ENCODE measurements at places on chromosomes 2 and 18.

- no peak for DNase-seq
Observed at GRCh38 chr2:80403081-80403480, 98.5 kb upstream of the LRRTM1 start.

- DNase-seq: no peak
Observed at GRCh38 chr2:38474021-38474456, 97.0 kb upstream of the ATL2 start.

DNA sequence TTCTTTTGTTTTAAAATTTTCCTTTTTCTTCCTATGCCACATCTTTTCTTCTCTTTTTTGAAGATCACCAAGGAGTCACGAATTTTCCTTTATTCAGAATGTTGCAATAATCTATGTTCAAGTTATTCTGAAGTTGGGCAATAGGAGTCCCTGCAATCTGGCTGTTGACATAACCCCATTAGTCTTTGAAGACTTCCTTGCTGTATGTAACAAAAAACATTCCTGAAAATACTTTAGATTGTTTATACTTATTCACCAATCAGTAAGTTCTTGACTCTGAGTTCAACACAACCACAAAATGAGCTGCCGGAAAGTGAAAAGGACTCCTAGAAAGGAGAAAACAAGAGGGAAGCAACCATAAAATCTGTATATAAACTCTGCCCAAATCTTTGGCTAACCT is 62.8 kb downstream of the TMEM237 start:
- no peak for DNase-seq

GRCh38 chr2:203427061-203427460 is 98.9 kb downstream of the ABI2 start:
- DNase-seq: no peak

GRCh38 chr18:72811047-72811446 is 56.7 kb downstream of the NETO1 start:
- peak; percentile 88 for DNase-seq

DNA sequence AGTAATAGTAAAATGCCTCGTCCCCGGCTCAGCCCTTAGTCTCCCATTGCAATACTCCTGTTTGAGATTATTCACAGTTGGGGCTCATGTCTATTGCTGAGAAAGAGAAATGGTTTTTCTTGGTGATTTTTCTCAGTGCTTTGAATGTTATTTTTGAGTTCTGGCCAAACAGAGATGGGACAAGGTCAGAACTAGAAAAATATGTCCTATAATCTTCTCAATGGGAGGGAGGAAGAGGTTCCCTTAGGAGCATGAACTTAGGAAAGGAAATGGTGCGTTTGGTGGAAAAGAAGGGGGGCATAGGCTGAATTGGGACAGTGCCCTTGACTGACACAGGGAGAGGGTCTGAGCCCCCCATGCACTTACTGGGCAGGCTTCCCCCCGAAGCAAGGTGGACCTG is 133.8 kb downstream of the AGAP1 start:
- DNase-seq: no peak

- no peak for DNase-seq
Observed at GRCh38 chr18:23550898-23551297, 35.4 kb downstream of the NPC1 start.

GRCh38 chr2:169086893-169087467 is 17.6 kb downstream of the DHRS9 start:
- no peak for DNase-seq

DNA sequence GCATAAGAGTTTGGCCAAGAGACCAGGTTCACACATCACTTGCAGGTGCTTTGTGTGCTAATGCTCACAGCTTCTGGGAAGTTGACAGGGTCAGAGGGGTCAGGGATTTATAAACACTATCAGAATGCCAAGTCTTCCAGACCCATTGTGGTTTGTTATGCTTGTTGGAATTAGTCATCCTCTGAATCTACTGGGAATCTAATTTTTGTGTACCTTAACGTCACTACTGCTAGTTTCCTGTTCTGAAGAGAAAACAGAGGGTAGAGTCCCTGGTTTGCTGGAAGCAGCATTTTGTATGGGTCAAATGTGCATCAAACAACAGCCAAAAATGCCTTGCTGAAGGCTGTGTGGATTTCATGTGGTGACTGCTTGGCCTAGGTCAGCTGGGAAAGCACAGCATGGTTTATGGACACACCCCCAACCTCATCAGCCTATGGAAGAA is 33.3 kb downstream of the ANTXR1 start:
- no peak for DNase-seq

GRCh38 chr2:214130114-214130513 is 280.7 kb upstream of the VWC2L start:
- no peak for DNase-seq

DNA sequence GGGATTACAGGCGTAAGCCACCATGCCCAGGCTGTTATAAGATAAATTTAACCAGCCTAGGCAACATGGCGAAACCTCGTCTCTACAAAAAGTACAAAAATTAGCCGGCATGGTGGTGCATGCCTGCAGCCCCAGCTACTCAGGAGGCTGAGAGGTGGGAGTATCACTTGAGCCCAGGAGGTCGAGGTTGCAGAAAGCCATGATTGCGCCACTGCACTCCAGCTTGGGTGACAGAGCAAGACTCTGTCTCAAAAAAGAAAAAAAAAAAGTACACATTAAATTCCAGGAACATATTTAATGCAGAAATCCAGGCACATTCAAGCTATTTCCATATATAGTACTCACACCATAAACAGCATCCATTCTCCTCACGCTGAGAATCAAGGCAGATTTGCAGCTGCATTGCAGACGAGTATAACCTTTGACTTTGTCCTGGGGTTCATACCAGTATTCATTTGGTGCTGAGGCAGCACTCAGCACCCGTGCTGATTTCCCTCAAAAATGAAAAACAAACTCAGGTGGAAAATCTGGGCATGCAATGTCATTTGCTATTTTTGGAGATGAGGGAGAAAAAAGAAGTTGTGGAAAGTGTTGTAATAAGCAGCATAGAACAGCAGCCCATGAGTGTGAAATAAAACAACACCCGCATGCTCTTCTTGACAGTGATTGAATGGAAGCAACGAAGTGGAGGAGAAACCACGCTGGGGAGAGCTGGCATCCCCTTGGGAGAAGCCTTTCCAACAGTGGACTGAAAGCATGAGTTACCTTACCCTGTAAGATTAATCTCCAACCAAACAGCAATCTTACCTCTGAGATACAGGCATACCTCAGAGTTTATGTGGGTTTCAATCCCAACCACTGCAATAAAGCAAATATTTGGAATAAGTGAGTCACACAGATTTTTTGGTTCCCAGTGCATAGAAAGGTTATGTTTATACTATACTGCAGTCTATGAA is 46.8 kb upstream of the ANXA4 start:
- DNase-seq: no peak

DNA sequence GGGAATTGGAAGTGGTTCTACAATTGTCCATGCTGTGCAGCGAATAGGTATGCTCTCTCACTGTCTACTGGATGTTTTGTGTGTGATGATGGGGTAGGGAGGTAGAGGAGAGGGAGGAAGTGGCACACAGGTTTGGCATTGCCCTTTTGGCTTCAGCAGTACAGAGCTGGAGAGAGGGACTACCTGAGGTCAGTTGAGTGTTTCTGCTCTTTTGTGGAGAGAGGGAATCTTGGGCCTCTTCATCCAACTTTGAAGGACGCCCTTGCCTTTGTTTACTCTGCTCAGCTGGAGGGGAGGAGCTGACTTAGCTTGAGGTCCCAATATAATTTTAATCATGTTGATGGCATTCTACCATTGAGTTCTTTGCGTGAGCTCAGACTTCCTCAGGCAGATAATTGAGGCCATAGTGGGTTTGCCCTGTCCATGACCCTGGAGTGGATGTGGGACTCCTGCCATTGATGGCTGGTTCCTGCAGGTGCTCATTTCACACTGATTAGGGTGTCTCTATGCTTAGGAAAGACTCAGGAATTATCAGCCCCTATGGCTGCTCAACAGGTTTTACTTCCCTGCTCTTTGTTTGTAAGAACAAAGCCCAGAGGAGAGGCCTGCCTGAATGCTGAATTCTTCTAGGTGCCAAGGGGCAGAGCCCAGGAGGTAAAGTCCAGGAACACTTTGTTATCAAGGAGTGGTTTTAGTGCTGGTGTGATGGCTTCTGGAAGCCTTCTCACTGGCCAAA is 7.2 kb downstream of the RPIA start:
- no peak for DNase-seq

GRCh38 chr18:72700961-72701710 is 157.0 kb upstream of the CBLN2 start:
- peak; percentile 43 for DNase-seq

DNA sequence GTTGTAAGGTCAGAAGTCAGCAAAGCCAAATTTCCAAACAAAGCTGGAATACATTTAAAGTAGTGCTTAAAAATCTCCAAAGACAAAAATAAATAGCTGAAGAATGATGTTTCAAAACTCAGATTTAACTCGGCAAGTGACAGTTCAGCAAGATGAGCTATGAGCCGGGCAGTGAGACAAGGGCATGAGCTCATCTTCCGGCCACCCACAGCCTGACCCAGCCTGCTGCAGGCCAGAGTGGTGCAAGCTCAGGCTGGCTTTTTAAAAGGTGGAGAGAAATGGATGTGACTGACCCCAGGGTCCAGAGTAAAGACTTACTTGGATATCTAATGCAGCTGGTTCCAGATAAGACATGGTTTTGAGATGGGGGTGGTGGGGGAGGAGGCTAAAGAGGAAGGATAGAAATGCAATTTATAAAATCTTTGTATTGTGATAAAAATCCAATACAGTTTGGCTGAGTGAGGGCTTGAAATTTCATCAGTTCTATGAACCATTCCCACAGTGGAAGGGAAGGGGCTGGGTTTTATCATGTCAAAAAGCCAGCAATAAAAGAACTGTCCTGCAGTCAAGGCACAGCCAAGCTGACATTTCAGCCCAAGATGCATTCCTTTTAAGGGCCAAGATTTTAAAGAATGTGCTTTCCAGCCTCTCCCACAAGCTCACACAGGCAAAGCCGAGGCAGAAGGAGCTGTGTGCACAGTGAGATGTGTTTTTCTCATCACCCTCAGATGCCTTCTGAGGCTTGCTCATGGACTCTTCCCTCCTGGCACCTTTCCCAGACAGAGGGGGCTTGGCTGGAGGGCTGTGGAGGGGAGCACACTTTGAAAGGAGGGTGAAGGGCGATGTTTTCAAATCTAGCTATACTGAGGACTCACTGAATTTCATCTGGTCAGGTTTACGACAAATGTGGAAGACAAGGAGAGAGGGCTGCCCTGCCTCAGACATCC is 97.9 kb upstream of the KLHL29 start:
- no peak for DNase-seq

- no peak for DNase-seq
Observed at GRCh38 chr2:132581591-132581990, 88.4 kb downstream of the LYPD1 start.

DNA sequence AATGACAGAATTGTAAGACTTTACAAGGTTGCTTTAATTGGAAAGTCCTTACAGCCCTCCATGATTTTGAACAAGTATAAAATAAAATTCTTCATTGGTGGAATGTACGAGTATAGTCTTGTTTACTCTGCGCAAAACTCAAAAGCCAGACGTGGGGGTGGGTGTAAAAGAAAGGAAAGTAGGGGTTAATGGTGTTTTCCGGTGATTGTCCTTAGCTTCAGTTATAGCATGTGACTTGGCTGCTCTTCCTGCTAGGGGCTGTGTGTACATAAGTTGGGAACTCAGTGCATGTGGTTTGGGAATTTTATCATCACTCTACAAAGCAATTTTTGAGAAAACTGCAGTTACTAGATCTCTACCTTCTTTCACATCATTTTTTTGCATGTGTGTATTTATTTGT is 82.4 kb upstream of the CAVIN2 start:
- no peak for DNase-seq

GRCh38 chr2:12970861-12971260 is 254.1 kb downstream of the TRIB2 start:
- no peak for DNase-seq

DNA sequence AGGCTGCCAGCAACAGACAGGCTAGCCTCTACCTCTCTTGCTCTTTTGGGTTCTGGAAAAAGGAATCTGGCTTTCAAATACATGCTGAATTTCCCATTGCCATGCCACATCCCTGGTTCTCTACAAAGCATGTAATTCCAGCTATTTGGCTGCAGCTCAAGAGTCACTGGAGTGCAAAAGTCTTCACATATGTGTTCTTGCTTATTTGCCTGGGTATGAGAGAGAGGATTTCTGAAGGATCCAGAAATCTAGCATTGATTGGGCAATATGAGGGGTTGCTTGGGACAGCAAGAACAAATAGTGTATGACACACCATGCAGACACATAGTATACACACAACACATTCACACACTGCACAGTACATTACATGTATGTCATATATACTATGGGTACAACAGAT is 30.7 kb upstream of the LGALSL start:
- DNase-seq: no peak

- no peak for DNase-seq
Observed at GRCh38 chr2:129711816-129712675, 267.4 kb upstream of the RAB6C start.

DNA sequence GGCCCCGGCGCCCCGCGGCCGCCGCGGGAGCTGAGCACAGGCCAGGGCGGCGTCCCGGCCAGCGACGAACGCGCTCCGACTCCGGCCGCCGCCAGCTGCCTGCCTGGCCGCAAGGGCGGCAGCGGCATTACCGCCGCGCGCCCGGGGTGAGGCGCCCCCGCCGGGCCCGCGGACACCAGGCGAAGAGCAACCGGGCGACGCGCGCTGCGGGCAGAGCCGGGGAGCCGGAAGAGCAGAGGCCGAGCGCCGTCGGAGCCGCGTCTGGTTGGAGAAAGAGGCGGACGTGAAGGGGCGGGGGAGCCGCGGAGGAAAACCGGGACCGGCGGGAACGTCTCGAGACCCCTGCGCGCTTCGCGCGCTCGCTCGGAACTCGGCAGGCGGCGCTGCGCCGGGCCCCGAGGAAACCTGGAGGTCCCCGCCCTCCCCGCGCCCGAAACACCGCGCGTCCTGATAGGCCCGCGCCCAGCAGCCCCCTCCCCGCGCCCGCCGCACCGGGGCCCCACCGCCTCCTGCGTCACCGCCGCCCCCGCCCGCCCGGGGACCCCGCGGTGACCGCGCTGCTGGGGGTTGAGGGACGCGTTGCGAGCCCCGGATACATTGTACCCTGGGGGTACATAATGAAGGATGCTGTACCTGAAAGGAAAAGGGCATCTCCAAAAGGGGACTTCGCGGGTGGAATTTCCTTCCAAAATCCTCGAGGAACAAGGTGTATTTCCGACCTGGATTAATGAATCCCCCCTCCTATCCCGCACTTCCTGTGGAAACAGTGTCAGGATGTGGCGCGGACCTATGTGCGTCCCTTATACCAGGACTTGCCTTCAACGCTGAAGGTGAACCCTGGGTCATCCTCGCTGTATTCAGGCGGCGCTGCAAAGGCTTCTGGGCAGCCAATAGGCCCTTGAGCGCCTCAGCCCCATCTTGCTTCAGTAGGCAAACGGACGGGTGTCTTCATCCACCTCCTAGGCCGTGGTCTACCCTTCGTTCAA is 1.0 kb upstream of the B4GALT6 start:
- DNase-seq: peak; percentile 77

GRCh38 chr18:12851716-12852115 is 32.3 kb downstream of the PTPN2 start:
- no peak for DNase-seq
